ENCODE measurements at places on chromosomes 6 and 20.

- no peak for DNase-seq
Observed at GRCh38 chr6:13124131-13124530, 204.2 kb downstream of the TBC1D7 start.

DNA sequence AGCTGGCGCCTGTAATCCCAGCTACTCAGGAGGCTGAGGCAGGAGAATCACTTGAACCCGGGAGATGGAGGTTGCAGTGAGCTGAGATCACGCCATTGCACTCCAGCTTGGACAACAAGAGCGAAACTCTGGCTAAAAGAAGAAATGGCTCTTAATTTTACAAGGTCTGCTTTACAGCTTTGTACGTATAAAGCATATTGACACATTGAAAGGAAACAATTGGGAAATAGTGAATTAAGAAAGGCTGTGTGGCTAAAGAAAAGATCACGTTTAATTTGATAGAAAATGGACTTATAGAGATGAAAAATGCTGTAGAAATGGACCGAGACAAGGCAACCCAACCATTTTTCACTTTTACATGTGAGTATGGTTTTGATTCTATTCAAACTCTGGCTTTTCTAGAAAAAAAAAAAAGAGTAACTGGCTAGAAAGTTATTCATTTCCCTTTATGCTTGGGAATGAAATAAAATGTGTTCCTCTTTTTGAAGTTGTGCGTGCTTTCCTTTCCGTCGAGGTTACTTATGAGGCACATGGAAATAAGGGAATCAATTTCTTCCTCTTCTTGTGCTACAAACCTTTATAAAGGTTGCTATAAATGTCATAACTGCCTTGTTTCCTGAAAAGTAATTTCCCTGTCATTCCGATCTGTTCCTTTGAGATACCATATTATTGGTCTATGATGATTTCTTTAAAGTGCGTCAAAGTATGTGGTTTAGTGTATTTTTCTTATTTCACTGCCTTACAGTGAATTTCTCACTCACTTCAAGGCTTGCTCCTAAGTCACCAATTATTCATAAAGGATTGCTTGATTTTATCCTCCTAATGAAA, 29.4 kb downstream of the PFDN4 start:
- DNase-seq: no peak

DNA sequence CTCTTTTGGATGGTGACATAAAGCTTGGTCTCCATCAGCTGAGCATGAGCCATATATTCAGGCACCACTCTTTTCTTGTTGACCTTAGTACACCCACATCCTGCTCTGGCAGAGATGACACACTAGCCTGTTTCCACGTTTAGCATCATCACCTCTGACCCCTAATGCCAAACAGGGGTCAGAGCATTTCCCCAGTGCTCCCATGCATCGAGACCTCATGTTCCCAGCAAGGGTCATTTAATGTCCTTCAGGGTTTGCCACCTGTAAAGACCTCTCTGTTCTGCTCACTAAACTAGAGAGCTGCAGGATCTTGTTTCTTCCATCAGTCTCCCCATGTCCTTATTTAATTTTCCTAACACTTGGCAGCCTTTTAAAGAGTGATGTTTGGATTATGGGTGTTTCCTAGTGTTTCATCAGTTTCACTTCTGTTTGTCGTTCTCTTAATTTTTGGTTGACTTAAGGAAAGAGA, 97.5 kb downstream of the AIG1 start:
- no peak for DNase-seq

GRCh38 chr6:143698759-143699429, 21.1 kb downstream of the PHACTR2 start:
- DNase-seq: no peak

GRCh38 chr20:60096166-60096565, 137.9 kb downstream of the CDH26 start:
- no peak for DNase-seq

GRCh38 chr6:74780831-74781230, 425.0 kb downstream of the COL12A1 start:
- no peak for DNase-seq

DNA sequence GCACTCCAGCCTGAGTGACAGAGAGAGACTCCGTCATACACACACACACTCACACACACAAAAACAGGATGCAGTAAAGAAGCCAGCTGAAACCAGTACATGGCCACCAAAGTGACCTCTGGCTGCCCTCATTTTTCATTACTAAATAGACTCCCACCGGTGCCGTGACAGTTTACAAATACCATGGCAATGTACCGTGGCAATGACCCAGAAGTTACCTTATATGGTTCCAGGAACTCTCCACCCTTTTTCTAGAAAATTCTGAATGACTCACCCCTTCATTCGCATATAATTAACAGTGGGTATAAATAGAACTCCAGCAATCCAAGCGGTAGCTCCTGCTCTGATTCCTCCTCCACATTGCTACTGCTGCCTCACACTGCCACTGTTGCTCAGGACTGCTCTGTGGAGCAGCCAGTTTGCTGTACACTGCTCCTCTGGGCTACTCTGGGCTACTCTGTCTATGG, 57.7 kb downstream of the SNX5 start:
- DNase-seq: no peak

DNA sequence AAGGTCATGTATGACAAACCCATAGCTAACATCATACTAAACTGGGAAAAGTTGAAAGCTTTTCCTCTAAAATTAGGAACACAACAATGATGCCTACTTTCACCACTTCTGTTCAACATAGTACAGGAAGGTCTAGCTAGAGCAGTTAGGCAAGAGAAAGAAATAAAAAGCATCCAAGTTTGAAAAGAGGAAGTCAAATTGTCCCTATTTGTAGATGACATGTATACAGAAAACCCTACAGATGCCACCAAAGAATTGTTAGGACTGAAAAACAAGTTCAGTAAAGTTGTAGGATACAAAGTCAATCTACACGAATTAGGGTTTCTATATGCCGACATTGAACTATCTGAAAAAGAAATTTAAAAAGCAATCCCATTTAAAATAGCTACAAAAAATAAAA, 89.4 kb upstream of the GLP1R start:
- no peak for DNase-seq

DNA sequence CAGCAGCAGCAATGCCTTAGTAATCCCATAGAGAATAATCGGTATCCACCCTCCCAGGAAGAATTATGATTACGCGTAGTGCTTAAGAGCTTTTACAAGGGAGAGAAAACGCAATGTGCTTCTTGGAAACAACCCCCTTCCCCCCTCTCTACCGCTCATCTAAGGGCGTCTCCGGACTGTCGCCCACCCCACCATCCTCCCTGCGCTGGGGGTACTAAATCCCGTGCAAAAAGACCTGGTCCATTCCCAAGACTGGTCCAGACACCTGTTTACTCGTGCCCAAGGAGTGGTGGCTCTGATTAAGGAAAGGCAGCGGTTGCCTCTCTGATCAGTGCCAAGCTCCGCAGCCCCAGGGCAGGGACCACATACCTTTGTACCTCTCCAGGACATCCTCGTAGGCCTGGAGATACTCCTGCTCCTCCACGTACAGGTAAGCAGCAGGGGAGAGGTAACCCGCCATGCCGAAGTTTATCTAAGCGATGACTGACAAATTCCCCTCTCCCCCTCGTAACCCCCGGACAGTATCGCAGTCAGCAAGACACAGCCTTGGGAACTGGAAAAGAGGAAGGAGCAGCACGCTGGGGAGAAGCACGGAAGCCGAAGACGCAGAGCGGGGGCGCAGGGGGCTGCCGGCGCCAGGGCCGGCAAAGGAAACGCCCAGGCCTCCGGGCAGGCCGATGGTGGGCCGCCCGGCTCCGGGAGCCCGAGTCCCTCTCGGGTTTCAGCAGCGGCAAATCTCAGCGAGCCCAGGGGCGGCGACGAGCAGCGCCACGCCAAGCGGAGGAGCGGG, 112.0 kb upstream of the BEND6 start:
- DNase-seq: peak; percentile 49

GRCh38 chr6:1130709-1131108, 181.2 kb upstream of the FOXQ1 start:
- DNase-seq: no peak

DNA sequence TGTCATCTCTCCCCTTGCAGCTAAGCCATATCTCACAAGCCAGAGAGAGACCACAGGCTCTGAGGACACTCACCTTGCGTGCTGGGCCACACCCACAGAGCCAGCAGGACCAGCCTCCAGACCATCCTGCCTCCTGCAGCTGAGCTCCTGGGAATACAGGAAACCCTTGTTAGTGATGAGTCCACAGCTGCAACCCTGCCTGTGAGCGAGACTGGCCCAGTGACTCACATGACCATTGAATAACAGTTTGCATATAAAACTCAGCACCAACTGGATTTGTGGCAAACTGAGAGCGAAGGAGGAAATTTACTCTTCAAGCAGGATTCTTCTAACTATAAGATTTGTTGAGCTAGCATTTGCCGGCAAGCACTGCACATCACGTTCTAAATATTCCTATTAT, 3.0 kb downstream of the THBS2 start:
- DNase-seq: peak; percentile 66

DNA sequence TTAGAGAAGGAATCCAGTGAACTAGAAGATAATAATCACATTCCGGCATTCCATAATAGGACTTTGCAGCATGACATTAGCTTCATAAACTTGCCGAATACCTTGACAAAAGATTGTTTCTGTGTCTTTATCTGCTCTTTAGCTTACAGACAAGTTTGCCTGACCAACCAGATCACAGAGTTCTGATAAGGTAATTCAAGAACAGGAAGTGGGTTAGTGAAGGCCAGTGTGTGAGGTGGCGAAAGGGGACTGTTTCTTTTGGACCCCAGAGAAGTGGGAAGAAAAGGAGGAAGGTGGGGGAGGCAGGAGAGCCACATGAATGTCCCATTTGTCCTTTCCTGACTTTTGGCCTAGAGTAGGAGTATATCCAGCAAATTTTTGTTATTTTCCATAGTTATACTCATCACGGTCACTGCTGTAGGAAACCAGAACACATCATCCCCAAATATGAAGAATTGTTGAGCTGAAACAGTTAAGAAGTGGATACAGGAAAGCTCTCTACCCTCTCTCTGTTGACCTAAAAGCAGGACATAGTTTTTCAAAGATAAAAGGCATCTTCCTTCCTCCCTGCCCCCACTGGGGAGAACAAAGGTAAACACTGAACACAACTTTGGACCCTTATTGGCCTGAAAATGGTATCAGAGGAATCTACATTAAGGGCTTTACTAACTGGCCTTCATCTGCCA, 72.4 kb upstream of the TNFAIP3 start:
- no peak for DNase-seq

- no peak for DNase-seq
Observed at GRCh38 chr6:70336996-70337742, 34.3 kb upstream of the COL9A1 start.

- DNase-seq: no peak
Observed at GRCh38 chr6:155024391-155025027, 29.4 kb downstream of the TIAM2 start.

All from substantia nigra (tissue), 51 donors.